ENCODE measurements at places on chromosomes 5 and 9. TPM values are rescaled to one million over a fixed set of nuclear protein-coding genes. Genes with fewer than 3 reads are reported as not detected.

DNA sequence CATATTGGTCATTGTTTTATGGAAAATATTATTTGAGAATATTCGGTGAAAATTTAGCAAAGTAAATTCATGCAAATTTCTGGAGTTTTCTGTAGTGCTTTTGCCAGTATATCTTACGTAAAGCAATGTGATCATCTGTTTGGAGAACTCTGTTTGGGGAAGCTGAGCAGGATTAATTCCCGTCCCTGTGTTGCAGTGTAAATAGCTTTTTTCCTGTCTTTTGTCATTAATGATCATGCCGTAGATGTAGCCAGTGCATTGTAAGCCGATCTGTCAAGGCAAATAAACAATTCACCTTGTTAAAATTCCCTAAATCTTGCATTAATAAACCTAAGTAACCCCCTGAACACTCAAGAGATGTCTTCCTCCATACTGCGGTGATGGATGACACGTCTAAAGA is 39.2 kb downstream of the PPIC start:
- H3K4me3 ChIP-seq: no peak overlapping the region
- H3K27me3 ChIP-seq: no peaks in the 10 kb centered on the region
- no peaks in the 10 kb centered on the region for H3K36me3 ChIP-seq
- DNase-seq: no peak
- no peaks in the 10 kb centered on the region for H3K4me1 ChIP-seq

DNA sequence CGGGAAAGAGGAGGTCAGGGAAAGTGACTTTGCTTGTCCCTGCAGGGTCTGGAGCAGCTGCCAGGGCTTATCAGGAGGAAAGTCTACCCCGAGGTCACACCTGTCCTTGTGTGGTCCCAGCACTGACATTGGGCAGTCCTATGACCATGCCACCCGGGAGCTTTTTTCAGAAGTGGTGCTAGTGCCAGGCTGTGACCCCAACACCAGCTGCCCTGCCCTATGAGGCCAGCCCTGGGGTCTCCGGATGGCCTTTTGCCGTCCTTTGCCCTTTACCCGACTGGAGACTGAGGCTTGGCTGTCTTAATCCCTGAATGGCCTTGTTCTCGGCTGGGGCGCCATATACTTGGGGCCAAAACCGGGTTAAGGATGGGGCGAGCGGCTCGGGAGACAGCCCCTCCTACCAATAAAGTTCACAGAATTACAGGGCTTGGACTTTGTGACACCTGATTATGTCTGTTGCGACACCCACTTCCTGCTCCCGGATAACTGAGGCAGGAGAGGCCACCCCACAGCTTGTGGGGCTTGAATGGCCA is 22.2 kb upstream of the SLC9A3 start:
- H3K27me3 ChIP-seq: peaks cover 2% of the 10 kb centered on the region
- DNase-seq: no peak
- H3K27ac ChIP-seq: no peak overlapping the region
- no peak overlapping the region for H3K4me3 ChIP-seq
- peaks cover 25% of the 10 kb centered on the region for H3K4me1 ChIP-seq

GRCh38 chr5:127056896-127057295 is 16.4 kb downstream of the C5orf63 start:
- no peak overlapping the region for H3K27ac ChIP-seq
- no peaks in the 10 kb centered on the region for H3K27me3 ChIP-seq
- H3K4me3 ChIP-seq: no peak overlapping the region
- H3K4me1 ChIP-seq: peaks cover 7% of the 10 kb centered on the region

DNA sequence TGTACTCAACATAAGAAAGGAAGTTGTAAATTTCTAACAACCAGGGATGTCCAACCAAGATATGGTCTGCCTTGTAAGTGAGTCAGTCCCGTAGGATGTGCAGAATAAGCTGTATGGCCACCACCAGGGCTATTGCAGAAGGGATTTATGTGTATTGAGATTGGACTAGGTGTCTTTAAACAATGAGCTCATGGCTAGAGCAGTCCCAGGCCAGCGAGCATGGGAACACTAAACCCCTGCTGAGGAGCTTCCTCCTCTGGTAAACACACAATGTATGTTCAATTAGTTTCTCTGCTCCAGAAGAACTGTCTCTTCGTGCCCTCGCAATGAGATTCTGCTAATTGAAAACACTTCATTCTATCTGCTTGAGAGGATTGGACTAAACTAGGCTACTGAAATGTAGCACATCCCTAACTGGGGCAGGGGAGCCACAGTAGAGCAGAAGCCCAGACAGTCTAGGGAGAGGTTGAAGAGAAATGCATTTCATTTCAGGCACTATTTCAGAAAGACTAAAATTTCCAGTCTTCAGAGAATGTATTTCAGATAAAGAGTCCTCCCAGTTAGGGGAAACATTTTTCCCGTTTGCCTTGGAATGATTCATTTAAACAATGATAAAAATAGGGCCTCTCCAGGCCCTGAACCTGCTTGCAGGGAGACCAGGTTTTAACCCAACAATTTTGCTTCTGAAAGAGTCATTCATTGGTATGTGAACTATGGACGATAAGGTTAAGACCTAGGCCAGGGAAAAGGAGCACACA is 154.7 kb downstream of the FAM114A2 start:
- no peak for DNase-seq
- H3K4me3 ChIP-seq: no peak overlapping the region
- no peaks in the 10 kb centered on the region for H3K27me3 ChIP-seq

- H3K4me1 ChIP-seq: peaks cover 8% of the 10 kb centered on the region
- no peak overlapping the region for H3K4me3 ChIP-seq
- H3K27ac ChIP-seq: no peak overlapping the region
These were observed 5.9 kb downstream of the TEX10 start for GRCh38 chr9:100346836-100347235.

DNA sequence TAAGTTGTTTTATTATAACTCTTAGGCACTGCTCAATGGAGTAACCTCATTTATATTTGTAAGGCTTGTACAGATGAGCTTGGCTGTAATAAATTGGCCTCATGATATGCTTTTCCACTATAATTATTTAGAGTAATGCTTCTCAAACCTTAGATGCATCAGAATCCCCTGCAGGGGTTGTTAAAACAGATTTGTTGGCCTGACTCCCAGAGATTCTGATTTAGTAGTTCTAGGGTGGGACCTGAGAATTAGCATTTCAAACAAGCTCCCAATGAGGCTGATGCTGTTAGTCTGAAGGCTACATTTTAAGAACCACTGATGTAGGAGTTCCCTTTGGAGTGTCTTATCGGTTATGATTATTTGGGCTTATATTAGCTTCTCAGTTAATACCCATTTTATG is 38.2 kb upstream of the ARSB start:
- H3K27ac ChIP-seq: no peak overlapping the region
- no peak for DNase-seq
- no peak overlapping the region for H3K4me3 ChIP-seq
- H3K36me3 ChIP-seq: no peaks in the 10 kb centered on the region
- peaks cover 3% of the 10 kb centered on the region for H3K4me1 ChIP-seq
- peaks cover 6% of the 10 kb centered on the region for H3K27me3 ChIP-seq

SLC25A48 gene
- polyA plus RNA-seq: not detected

WWC1 gene
- not detected for polyA plus RNA-seq

LCNL1 gene
- polyA plus RNA-seq: not detected

TRPM3 gene
- not detected for polyA plus RNA-seq

SPZ1 gene
- polyA plus RNA-seq: not detected

Data from CD14-positive monocyte (primary cell).